IgD-negative memory B cell (primary cell): ENCODE measurements at places on chromosomes 16 and 17. TPM values are rescaled to one million over a fixed set of nuclear protein-coding genes. Genes with fewer than 3 reads are reported as not detected.

Gene CHAD
- polyA plus RNA-seq, result 41.9 TPM

Gene TLCD2
- not detected for polyA plus RNA-seq

Gene PRSS22
- not detected for polyA plus RNA-seq

Gene MMD
- polyA plus RNA-seq, result 10.5 TPM

Gene CACNG4
- polyA plus RNA-seq, result not detected

Gene ZNF594
- polyA plus RNA-seq, result 2.1 TPM

Gene CES5A
- polyA plus RNA-seq, result not detected

Gene HSD17B2
- polyA plus RNA-seq, result not detected

Gene GPR142
- not detected for polyA plus RNA-seq

Gene C17orf78
- not detected for polyA plus RNA-seq
